Stimulated activated CD4-positive, alpha-beta T cell treated with anti-CD3 and anti-CD28 coated beads, Interleukin-4, amount 100 ng/mL, for 4 hours (primary cell): ENCODE measurements at places on chromosomes 3 and 15.

GRCh38 chr3:111885578-111885977 is 26.5 kb downstream of the PHLDB2 start:
- DNase-seq, result no peak

DNA sequence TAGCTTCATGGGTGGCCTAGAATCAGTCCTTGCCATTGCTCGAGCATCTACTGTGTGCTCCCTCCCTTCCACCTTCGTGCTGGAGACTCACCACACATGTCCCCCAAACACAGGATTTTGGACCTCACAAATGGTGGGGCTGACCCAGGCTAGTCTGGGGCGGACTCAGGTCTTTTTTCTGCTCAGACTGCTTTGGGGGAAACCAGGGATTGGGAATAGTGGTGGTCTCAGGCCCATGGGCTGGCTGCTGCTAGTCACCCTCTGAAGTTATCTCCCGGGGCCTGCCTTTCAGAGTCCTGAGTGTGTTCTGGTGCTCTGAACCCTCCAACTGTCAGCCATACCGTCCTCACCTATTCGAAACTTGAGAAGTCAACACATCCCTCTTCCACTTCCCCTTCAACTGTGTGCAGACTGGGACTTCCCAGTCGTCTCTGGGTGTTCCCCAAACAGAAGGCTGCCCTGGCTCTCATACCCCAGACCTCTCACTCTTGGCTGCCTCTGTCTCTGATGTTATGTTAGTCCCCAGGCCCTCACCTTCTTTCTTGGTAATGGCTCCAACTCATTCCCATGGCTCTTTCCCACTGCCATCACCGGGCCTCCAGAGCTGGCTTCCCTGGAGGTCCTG is 46.0 kb downstream of the PPCDC start:
- DNase-seq, result no peak

DNA sequence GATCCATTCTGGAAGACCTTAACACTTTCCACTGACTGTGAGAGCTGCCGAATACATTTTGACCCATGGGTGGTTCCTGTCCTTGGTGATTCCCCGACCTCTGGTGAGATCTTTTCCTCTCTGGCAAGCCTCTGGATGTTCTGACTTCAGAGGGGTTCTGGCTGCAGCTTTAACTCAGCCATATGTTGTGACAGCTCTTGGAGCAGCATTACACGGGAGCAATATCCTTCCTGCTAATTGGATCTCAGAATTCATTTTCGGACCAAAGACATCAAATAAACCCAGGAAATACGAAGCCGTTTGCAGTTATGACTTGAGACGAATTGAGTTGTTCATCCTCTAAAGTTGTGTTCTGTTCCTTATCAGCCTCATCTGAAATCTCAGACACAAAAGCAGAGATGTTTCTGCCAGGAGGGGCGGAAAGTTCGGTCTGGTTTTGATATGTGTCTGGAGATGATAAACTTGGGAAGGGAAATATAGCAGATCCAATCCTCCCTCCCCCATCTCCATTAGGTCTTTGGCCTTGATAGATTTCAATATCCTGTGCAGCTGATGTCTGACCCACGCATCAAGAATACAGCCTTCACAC is 10.0 kb downstream of the TMEM158 start:
- DNase-seq, result no peak

DNA sequence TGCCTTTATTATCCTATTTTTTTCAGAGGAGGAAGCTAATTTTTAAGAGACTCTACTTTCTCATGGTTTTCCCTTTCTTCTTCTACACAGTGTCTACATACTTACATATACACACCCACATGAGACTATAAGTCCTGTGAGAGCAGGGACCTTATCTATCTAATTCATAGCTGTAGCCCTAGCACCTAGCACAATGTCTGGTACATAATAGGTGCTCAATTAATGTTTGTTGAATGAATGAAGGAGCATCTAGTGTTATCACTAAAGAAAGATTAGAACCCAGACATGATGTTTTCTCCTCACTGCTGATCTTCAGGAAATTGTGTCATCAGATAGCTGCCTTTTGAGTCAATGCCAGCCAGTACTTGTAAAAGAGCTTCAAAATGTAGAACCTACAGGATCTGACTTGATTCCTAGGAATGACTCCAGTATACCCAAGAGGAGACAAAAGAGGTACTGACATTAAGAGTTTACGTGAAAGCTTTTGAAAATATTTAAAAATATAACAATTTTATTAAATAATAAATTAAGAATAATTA is 2.5 kb downstream of the SCG5 start:
- DNase-seq, result no peak

DNA sequence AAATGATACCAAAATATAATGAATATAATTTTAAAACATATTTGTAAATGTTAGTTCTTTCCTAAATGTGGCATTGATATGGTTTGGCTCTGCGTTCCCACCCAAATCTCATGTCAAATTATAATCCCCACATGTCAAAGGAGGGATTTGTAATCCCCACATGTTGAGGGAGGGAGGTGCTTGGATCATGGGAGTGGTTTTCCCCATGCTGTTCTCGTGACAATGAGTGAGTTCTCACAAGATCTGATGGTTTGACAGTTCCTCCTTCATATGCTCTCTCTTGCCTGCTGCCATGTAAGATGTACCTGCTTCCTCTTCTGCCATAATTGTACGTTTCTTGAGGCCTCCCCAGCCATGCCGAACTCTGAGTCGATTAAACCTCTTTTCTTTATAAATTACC is 12.0 kb downstream of the CGGBP1 start:
- DNase-seq, result no peak

- DNase-seq, result no peak
Observed at GRCh38 chr3:124113485-124113884, 121.6 kb upstream of the ROPN1 start.

- no peak for DNase-seq
Observed at GRCh38 chr15:73691396-73691795, 7.2 kb downstream of the CD276 start.

DNA sequence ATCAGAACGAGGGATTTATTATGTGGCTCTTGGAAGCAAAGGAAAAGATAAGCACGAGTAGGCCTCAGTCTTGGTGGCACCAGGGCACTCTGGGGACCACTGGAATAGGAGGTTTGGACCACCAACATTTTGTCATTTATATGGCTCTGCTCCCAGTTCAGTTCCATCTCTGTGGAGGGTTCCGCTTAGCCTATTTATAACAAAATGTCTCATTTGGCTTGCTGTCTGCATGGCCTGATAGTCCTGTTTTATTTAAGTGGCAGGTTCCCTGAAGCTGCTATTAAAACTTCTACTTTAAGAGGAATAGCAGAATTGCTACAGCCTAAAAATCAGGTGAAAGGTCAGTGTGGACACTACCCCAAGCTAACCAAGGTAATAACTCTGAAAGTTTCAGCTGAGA is 27.2 kb downstream of the MAP2K5 start:
- no peak for DNase-seq

GRCh38 chr15:22956978-22957260 is 23.2 kb downstream of the CYFIP1 start:
- DNase-seq, result no peak

DNA sequence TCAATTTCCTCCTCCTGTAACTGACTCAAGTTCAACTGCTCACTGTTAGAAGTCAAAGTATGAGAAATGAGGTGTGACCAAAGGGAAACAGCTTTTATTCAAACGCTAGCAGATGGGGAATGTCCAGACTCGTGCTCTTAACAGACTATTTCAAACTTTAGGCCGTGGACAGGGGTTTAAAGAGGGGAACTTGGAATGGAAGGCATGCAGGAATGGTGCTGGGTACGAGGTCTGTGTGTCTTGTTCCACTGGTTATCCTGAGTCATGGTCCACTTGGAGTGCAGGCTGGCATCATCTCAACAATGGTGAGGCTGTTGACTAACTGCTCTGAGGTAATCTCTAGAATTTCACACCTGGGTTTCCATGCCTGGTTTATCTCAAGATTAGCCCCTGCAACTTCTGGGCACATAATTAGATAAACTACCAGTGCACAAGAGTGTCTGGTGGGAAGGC is 22.9 kb upstream of the DNAAF4 start:
- DNase-seq, result no peak

GRCh38 chr3:69763458-69763857 is 24.2 kb downstream of the MITF start:
- DNase-seq, result no peak

DNA sequence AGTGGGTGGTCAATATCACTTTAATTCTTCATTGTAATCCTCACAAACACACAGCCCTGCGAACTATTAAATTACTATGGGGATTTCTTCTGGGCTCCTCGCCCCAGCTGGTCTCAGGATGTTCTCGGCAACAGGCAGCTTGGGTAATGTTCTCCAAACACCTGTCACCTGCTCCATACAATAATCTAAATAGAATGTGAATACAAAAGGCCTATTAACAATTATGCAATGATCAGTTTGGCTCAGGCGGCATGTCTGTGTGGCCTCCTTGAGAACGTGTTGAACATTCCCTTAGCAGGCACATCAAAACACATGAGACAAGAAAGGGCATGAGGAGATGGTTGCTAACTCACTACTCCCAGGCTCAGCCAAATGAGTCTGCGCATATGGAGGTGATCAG is 158.6 kb upstream of the KBTBD8 start:
- no peak for DNase-seq

GRCh38 chr15:75112278-75112847 is 89.0 kb downstream of the PPCDC start:
- no peak for DNase-seq

DNA sequence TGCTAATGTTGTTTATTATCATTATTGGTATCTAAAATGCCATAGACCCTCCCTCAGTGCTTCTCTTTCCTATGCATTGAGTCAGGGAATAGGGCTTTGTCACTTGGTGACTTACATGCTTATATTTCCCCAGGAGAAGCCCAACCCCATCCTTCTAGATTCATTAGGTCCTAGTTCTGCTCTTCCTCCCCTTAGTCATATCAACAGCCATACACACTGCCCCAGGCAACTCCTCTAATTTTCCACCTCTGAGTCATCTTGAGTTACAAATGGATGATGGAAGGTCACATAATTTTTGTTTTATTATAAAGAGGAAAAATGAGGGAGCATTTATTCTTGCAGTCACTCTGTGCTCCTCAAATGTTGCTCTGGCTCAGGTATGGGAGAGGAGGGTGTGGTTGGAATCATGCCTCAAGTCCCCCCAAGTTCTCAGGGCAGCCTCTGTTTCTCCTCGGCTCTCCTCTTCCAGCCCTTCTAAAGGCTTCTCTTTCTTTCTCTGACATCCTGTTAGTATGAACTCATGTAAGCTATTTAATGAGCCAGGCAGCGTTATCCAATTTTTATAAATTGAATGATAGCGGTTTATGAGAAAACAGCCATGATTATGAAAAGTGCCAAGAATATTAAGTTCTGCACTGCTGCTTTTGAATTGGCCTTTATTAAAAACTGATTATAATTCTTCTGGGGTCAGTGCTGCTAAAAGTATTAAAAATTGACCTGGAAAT is 45.6 kb upstream of the FSTL1 start:
- DNase-seq, result no peak

DNA sequence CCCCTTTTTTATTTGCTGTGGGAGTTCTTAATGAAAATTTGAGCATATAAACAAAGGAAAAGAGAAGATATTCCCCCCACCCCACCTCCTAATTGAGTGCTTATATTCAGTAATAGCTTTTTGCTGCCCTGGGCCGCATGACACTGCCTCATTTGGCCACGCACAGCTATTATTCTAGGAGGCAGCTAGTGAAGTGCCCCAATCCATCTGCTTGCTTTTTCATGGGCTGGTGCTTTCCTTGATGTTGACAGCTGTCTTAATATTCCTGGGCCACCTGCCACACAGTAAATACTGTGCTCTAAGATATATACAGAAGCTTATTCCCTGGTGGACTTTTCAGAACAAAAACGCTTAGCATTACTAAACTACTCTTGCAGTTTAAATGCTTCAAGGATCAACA is 3.8 kb upstream of the CRYBG3 start:
- DNase-seq, result no peak

DNA sequence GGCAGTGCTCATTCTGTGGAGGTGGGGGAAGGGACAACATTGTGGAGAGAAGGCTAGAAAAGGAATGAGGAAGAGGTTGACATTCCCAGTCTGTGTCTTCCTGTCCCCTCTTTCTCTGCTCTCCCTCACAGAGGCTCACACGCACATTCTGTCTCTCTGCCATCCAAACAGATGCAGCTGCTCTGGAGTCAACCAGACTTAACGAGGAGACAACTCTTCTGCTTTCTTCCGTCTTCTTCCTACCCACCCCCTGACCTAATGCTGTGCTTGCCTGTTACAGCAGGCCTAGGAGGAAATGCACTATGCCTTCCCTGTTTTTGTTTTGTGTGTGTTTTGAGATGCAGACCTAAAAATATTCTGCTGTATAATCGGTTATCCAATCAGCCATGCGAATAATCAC is 121.9 kb downstream of the CACNA1D start:
- no peak for DNase-seq

GRCh38 chr3:171468296-171468906 is 8.2 kb upstream of the TNIK start:
- no peak for DNase-seq

- DNase-seq, result no peak
Observed at GRCh38 chr3:56836276-56837163, 34.8 kb upstream of the ARHGEF3 start.

DNA sequence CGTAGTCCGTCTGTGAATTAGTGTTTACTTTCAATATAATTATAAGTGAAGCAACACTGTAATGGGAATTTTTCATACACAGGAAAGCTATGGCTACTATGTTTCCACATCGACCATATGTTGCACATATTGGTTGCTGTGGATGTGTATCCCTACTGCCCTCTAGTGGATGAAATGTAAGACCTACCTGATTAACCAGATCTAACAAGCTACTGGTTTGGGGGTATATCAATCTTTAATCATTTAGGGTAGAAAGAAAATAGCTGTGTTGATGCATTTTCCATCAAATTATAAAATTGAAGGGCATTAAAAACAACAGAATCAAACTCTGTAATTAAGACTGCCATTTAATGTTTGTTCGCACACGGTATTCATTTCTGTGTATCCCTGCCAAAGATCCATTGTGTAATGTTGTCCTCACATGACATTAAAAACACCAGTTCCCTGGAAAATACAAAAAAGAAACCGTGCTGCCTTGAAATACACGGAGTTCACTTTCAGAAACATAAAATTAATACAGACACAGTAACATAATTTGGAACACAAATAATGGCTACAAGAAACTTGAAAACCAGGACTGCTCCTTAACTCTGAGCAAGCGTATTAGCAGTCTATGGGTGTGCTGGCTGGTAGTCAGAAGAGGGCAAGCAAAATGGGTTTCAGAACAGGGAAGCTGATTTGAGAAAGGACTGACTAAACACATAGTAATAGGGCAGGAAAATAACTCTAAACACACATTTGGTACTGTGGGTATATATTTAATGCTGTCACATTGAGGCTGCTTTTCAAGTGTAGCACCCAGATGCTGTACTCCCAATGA is 125.1 kb downstream of the TIGIT start:
- DNase-seq, result no peak

GRCh38 chr15:45389351-45389750 is 11.0 kb upstream of the GATM start:
- DNase-seq, result no peak

GRCh38 chr3:125349556-125350165 is 25.5 kb downstream of the ZNF148 start:
- DNase-seq, result no peak

- peak; percentile 41 for DNase-seq
Observed at GRCh38 chr15:69410248-69410874, 3.8 kb upstream of the KIF23 start.
